ENCODE measurements at places on chromosomes 16 and 17.

DNA sequence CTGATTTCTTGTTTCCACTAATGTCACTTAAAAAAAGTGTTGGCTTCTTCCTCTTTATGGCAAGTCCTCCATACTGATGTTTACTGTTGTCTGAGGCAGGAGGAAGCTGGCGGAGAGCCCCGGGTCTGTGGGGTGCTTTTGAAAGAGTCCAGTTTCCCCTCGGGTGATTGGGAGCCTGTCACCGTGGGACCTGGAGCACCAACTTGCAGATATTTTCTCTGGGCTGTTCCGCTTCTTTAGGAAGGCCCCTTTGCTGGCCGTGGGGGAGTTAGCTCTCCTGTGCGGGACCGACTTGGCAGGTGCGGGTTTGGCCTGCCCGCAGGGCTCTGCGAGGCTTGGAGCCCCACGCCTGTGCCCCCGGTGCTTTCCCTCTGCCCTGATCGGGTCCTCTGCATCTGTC, 3.1 kb downstream of the BANP start:
- no peak for DNase-seq

DNA sequence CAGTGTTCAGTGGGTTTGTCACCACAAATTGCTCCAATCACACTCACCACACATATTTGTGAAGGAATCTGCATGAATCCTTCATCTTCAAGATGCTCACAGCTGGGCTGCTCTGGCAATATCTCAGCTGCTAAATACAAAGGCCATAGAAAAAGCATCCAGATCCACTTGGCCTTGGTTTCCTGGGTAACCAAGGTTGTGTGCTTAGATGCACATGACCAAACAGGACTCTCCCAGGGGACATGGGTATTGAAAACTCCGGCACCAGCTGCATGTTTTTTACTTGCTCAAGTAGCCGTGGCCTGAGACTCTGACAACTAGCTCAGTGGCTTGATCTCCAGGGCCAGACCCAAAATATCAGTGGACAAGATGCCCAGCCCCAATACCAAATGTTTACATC, 131.3 kb downstream of the CBLN1 start:
- DNase-seq: no peak

- DNase-seq: peak; percentile 65
These were observed 230.5 kb upstream of the ASIC2 start for GRCh38 chr17:33523577-33523981.

DNA sequence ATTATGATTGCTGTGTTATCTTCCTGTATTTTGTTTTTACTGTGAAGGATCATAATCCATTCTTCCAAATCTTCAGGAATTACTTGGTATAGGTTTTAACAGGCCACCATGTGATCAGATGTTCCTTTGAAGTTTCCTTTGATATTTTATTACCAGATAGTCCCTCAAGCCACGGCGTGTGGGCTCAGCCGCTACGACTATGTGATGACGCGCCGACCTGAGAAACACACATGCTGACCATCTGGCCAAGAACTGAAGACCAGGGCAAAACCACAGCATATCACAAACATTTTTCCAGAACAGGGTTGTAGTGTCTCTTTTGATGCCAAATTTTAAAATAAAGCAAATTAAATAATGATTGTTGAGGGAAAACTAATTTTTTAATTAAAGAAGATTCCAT, 47.3 kb downstream of the ZCCHC14 start:
- DNase-seq: no peak

DNA sequence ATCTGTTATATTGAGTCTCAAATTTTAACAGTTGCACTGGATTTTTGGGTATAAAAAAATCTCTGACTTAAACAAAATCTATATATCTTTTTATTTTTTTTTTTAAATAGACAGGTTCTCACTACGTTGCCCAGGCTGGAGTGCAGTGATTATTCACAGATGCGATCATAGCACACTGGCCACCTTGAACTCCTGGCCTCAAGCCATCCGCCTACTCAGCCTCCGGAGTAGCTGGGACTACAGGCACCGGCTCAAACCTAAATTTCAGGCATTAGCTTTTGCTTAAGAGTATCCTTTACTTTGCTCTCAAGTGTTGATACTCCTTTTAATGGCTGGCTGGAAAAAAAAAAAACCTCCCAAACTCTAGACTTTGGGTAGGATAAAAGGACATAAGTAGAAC, 61.6 kb downstream of the RPGRIP1L start:
- DNase-seq: no peak

DNA sequence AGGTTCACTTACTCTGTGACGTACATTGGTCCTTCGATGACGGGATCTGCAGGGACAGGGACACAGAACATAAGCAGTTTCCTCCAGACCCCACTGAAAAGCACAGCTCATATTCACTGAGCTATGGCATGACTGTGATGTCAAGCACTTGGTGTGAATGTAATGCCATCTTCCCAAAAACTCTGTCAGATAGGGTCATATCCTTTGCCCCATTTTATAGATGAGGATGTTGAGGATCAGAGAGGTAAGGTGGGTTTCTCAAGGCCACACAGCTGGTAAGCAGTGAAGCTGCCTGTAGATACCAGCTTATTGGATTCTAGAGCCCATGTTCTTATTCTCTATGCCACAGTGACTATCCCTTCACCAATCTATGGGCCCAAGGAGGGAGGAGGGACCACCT, 2.5 kb downstream of the ERN2 start:
- DNase-seq: no peak

GRCh38 chr17:2070241-2071023, 15.5 kb downstream of the HIC1 start:
- DNase-seq: no peak

DNA sequence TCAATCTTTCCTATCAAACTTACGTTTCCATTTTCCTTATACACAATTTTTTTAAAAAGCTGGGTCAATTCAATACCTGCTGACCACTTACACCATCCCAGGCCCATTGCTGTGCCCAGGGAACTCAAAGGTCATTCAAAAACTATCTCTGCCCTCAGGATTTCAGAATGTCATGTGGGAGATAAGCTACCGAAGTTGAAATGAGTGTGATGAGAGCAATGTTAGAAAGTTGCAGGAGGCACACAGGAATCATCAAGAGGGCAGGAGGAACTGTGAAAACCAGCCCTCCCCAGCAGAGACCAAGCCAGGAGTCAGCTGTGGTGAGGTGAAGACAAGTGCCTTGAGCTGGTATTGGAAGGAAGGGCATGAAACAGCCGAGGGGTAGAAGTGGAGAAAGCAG, 195.9 kb downstream of the HS3ST3A1 start:
- no peak for DNase-seq

DNA sequence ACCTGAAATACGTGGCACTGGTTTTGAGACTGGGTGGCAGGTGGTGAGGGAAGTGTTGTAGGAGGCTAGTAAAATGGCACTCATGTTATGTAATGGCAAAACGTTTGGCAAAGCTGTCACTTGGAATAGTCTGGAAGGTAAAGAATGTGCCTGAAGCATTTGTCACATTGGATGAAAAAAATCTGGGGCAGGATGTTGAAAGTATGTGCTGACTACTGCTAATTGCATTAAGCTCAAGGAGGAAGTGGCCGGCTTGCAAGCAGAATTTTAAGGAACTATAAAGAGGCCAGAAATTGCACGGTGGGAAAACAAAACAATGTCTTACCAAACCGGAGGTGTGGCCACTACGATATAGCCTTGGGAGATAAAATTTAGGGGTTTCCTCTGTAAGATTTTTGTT, 26.6 kb upstream of the NLRP1 start:
- no peak for DNase-seq
